Vagina (tissue), 2 donors: ENCODE measurements at places on chromosomes 6 and 20. TPM values are rescaled to one million over a fixed set of nuclear protein-coding genes. Genes with fewer than 3 reads are reported as not detected.

KATNA1 gene
- total RNA-seq: 18.7 TPM

DNA sequence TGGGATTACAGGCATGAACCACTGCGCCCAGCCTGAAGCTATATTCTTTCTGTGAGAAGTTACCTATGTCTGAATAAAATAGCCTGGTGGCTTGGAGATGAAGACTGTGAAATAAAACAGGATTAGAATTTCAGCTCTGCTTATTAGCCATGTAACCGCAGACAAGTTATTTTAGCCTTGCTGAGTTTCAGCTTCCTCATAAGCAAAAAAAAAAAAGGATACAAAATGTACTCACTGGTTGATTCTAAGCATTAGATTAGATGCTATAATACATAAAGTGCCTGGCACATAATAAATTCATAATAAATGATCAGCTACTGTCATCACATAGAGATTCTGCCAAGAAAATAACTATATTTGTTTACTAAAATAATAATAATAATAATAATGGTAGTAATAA lies 98.8 kb downstream of the EPB41L2 start:
- no peak overlapping the region for H3K4me3 ChIP-seq
- H3K27ac ChIP-seq: no peak overlapping the region
- H3K36me3 ChIP-seq: no peaks in the 10 kb centered on the region
- peaks cover 26% of the 10 kb centered on the region for H3K4me1 ChIP-seq
- H3K27me3 ChIP-seq: no peaks in the 10 kb centered on the region

DNA sequence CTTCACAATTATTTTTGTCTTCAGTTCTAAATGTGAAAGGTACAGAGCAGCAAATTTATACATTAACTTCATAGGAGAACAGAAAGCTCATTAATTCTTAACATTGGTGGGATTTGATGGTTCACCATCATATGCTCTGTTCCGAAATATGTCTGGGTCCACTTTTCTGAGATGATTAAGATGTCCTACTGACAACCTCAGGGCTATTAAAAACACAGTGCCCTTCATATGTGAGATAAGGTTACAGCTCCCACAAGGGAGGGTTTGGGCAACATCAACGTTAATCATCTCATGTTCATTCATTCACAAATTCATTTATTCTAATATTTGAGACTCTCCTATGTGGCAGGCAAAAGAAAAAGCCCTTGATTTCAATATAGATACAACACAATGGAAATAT lies 91.2 kb downstream of the ELOVL5 start:
- H3K27me3 ChIP-seq: no peaks in the 10 kb centered on the region
- peaks cover 23% of the 10 kb centered on the region for H3K36me3 ChIP-seq
- H3K4me3 ChIP-seq: no peak overlapping the region
- DNase-seq: no peak
- H3K27ac ChIP-seq: no peak overlapping the region

DNA sequence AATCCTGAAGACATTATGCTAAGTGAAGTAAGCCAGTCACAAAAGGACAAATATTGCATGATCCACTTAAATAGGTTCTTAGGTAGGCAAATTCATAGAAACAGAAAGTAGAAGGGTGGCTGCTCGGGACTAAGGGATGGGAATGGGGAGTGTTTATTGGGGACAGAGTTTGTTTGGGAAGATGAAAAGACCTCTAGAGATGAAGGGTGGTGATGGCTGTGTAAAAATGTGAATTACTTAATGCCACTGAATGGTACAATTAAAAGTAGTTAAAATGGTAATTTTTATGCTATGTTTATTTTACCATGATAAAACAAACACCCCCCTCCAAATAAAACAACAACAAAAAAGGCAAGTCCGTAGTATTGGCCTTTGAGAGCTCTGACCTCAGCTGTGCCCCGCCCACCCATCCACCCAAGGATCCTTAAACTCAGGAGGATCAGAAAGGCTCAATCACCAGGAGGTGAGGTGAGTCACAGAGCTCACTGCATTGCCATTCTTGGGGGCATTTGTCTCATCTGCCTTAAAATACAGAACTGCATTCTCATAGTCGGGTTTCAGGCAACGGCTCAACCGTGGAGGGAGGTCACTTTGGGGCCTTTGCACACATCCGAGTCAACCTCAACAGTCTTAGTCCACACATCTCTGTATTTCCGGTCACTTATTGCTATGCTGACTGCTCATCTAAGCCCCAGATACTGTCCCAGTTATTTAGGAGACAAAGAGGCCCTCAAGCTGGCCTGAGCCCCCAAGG lies 96.7 kb downstream of the SLC22A23 start:
- no peak for DNase-seq
- H3K4me3 ChIP-seq: no peak overlapping the region
- H3K4me1 ChIP-seq: peaks cover 32% of the 10 kb centered on the region
- H3K27ac ChIP-seq: no peak overlapping the region
- no peaks in the 10 kb centered on the region for H3K36me3 ChIP-seq

DNA sequence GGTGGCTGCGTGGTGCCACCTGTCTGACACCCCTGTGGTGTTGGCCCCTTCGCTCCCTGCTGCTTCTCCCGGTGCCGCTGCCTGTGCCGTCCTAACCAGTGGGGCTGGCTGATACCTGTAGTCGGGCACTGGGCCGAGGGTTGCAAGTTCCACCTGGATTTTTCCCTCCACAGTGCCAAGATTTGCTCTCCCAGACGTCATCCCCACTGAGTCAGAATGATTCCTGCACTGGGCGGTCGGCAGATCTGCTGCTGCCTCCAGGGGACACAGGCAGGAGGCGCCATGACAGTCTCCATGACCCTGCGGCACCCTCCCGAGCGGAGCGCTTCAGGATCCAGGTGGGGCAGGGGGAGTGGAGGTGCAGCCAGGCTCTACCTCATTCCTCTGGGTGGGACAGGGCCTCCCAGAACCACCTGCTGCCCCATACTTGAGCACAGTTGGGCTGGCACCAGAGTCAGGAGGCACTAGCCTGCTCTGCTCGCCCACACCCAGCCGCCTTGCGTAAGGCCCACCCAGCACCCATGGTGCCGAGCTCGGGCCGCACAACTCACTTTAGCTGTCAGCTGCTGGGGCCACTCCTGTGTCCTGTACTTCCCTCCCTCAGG lies 60.2 kb downstream of the TCP11 start:
- H3K4me1 ChIP-seq: peaks cover 16% of the 10 kb centered on the region
- no peaks in the 10 kb centered on the region for H3K27me3 ChIP-seq
- peaks cover 4% of the 10 kb centered on the region for H3K36me3 ChIP-seq
- H3K4me3 ChIP-seq: no peak overlapping the region

SAMD10 gene
- total RNA-seq: 11.8 TPM

GRCh38 chr6:107942142-107942541 lies 15.9 kb downstream of the SEC63 start:
- no peaks in the 10 kb centered on the region for H3K36me3 ChIP-seq
- H3K27ac ChIP-seq: no peak overlapping the region
- no peak for DNase-seq

DNA sequence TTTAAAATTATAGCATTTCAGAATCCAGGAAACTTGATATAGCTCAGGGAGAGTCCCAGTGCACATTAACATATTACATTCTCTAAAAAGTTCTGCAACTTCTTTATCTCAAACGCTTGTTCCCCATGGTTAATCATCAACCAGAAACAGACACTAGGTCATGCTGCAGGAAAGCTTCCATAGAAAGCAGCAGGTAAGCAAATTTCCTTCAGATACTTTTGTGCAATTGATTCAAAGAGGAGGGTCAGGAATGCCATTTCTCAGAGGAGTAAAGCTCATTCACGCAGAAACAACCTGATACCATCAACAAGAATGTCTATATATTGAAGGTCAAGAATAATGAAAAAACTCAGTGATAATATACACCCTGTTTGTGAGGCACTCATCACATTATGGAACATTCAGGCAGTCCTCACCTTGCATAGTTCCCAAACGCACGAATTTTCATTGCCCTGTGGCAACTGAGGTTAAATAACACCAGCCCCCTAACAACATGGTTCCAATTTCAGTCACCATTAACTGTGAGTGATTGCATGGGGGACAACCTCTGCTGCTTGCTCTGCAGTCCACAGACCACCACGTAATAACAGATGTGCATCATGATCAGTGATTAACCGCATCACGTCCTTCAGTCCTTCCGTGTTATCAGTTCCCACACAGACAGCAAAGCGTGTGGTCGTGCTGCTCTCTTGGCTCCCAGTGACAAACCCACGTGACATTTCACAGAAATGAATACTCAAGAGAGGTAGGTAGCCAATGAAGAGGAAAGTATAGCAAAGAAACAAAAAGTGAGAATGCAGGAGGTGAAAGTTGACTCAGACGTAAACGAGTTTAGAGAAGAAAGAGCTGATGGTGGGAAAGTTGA lies 95.7 kb downstream of the LY86 start:
- DNase-seq: no peak
- H3K27ac ChIP-seq: no peak overlapping the region
- no peak overlapping the region for H3K4me3 ChIP-seq
- peaks cover 18% of the 10 kb centered on the region for H3K4me1 ChIP-seq

- no peaks in the 10 kb centered on the region for H3K27me3 ChIP-seq
- H3K4me3 ChIP-seq: no peak overlapping the region
- no peaks in the 10 kb centered on the region for H3K36me3 ChIP-seq
- no peak for DNase-seq
Observed at GRCh38 chr6:12586721-12587480, 129.7 kb upstream of the PHACTR1 start.

- H3K4me3 ChIP-seq: no peak overlapping the region
- H3K27me3 ChIP-seq: no peaks in the 10 kb centered on the region
- H3K4me1 ChIP-seq: no peaks in the 10 kb centered on the region
Observed at GRCh38 chr6:83984411-83984810, 49.2 kb upstream of the MRAP2 start.

TFAP2D gene
- not detected for total RNA-seq

DNA sequence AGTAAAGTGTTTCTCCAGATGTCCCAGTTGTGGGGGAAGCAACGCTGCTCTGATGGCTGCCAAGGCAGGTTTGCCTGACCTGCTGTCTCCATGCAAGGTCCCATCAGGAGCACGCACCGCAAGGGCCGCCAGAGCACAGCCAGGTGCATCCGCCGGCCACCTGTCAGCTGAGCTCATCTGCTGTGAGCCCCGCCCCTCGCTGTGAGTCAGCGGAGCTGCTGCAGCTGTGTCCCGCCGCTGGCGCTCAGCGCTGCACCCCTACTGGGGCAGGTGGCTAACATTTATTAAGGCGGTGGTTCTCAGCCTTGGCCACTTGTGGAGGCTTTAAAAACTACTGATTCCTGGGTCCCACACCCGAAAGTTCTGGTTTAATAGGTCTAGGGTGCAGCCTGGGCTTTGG lies 225.7 kb downstream of the UST start:
- no peaks in the 10 kb centered on the region for H3K4me1 ChIP-seq
- H3K27ac ChIP-seq: no peak overlapping the region
- no peaks in the 10 kb centered on the region for H3K36me3 ChIP-seq

- no peaks in the 10 kb centered on the region for H3K36me3 ChIP-seq
- H3K4me1 ChIP-seq: no peaks in the 10 kb centered on the region
- H3K27ac ChIP-seq: no peak overlapping the region
- no peak overlapping the region for H3K4me3 ChIP-seq
- DNase-seq: no peak
Observed at GRCh38 chr6:87396595-87397392, 11.0 kb upstream of the CFAP206 start.

TP53TG5 gene
- total RNA-seq: not detected

SERPINB1 gene
- 38.1 TPM for total RNA-seq

- peak overlapping the region; percentile 97 for H3K4me3 ChIP-seq
- H3K36me3 ChIP-seq: no peaks in the 10 kb centered on the region
Observed at GRCh38 chr6:109008537-109009235, 86.0 kb downstream of the SESN1 start.

DNA sequence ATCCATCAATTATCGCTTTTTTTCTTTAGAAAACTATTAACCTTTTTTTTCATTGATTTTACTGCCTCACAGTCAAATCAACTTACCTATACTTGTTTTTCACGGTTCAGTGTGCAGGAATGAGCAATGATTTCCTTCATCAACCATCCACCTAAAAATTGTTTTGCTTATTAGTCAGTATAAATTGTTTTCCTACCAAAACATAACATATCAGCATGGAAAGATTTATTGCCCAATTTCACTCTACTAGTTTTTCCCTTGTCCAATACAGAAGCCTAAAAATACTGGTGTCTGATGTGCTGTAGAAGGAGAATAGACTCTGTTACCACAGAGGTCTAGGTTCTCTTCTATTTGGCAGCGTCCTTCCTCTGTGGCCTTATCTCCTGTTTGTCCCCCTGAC lies 558.2 kb upstream of the CITED2 start:
- no peaks in the 10 kb centered on the region for H3K36me3 ChIP-seq
- no peaks in the 10 kb centered on the region for H3K4me1 ChIP-seq
- H3K27ac ChIP-seq: no peak overlapping the region
- H3K4me3 ChIP-seq: no peak overlapping the region
- no peak for DNase-seq
- H3K27me3 ChIP-seq: no peaks in the 10 kb centered on the region

SLC24A3 gene
- total RNA-seq: 12.3 TPM

SLC35D3 gene
- total RNA-seq: not detected

DNA sequence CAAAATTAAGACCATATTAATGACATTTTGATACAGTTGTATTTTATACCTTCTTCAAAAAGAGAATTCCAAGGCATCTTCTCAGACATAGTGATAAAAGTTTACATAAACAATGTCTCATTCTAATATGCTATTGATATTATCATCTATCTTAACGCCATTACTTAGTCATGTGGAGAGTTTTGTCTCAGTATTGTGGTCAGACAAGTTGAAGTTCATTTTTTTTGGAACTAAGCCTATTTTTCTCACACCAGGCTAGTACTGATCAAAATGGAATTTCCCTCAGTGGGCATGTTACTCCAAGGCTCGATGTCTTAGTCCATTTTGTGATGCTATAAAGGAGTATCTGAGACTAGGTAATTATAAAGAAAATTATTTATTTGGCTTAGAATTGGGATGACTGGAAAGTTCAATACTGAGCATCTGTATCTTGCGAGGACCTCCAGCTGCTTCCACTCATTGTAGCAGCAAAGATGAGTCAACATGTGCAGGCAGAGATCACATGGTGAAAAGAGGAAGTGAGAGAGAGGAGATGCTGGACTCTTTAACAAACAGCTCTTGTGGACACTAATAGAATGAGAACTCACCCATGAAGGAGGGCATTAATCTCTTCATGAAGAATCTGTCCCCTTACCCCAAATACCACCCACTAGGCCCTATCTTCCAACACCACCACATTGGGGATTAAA lies 825.5 kb upstream of the MANEA start:
- H3K36me3 ChIP-seq: no peaks in the 10 kb centered on the region
- no peak overlapping the region for H3K4me3 ChIP-seq
- H3K27ac ChIP-seq: no peak overlapping the region
- H3K4me1 ChIP-seq: no peaks in the 10 kb centered on the region
- no peak for DNase-seq

NHSL1 gene
- 23.1 TPM for total RNA-seq

GRCh38 chr6:84447651-84448050 lies 220.2 kb upstream of the CEP162 start:
- H3K36me3 ChIP-seq: no peaks in the 10 kb centered on the region
- H3K4me1 ChIP-seq: no peaks in the 10 kb centered on the region
- no peak overlapping the region for H3K4me3 ChIP-seq
- H3K27me3 ChIP-seq: no peaks in the 10 kb centered on the region
- no peak overlapping the region for H3K27ac ChIP-seq

SOBP gene
- 13.3 TPM for total RNA-seq
